ENCODE measurements at places on chromosomes 5 and 9.

DNA sequence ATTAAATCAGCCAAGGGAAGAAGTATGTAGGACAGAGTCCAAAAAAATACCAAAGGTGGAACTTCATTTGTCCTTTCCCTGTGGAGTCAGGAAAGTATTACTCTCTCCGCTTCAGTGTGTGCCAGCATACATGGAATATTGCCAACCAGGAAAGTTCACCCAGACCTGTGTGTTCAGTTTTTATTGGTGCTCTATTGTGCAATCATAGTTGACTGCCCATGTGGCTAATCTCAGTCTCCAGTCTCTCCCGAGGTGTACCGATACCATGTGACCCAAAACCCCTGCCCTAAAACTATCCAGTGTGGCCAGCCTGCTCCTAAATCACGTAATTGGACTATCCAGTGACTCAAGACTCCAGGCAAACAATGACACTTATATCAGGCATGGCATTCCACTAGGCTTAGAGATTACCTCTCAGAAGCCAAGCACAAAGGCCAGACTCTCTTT lies 38.8 kb downstream of the NFX1 start:
- no peak for DNase-seq

DNA sequence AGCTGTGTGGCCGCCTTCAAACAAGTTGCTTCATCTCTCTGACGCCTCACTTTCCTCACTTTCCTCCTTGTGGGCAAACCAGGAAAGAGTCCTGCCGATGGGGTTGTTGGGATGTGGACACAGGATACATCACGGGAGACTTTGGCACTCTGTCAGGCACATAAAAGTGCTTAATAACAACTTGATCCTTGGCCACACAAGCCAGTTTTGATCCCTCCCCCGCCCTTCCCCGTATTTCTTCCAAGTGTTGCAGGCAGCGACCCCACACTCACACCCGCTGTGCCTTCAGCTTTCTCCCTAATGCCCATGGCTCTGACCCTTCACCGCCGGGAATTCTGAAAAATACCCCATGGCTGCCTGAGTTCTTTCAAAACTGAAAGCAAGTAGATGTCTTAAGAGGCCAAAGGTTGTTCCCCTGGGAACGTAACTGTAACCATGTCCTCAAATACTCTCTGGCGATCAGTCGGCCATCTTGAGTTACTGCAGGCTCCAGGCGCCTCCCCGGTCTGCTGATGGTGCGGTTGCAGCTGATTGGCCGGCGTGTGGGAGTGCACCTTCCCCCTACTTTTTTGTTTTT lies 59.8 kb downstream of the ARHGEF37 start:
- no peak for DNase-seq

DNA sequence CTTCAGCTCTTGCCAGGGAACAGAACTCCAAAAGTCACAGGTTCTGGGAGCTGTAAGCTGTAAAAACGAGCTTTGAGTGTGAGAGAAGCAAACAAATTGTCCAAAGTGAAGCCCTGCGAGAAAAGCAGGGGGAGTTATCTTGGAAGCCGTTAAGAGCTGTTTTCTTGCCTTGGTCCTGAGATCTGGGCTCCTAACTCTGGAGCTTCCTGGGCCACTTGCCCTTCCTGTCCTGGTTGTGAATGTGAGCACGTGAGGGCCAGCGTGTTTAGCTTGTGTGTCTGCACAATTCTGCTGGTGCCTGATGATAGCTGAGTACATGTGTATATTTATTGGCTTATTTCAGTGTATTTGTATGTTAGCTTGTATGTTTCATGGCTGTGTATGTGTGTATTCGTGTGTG lies 40.5 kb downstream of the DAB2IP start:
- DNase-seq: no peak

GRCh38 chr9:125683486-125683885 lies 23.5 kb downstream of the MAPKAP1 start:
- no peak for DNase-seq

DNA sequence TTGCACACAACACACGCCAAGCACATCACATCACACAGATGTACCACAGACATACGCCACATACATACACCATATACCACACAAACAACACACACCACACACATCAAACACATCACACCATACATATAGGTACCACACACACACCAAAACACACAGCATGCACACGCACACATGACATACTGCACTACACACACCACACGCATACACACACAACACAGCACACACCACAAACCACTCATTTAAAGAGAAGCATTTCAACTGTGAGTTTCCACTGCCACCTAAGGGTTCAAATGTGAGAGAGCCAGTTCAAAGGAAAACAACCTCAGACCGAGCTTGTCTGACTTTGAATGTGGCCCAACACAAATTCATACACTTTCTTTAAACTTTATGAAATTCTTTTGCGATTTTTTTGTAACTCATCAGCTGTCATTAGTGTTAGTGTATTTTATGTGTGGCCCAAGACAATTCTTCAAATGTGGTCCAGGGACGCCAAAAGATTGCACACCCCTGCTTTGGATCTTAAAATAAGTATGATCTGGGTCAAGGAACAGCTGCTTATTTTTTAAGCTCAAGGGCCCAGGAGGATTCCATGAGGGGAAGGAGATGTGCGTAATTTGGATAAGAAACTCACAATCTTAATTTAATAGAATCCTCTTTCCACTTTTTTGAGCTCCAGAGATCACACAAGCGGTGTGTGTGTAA lies 494.6 kb downstream of the GADD45G start:
- DNase-seq: no peak

- DNase-seq: no peak
Observed at GRCh38 chr5:78899922-78900362, 85.2 kb downstream of the ARSB start.

All from left ventricle myocardium inferior (tissue), 1 donor.